Activated CD4-positive, alpha-beta T cell treated with anti-CD3 and anti-CD28 coated beads, Interleukin-2, amount 50 U/mL, for 1 hour (primary cell): ENCODE measurements at places on chromosomes 11 and 22.

GRCh38 chr11:13668957-13669521, 571 bp downstream of the FAR1 start:
- DNase-seq: peak; percentile 45

DNA sequence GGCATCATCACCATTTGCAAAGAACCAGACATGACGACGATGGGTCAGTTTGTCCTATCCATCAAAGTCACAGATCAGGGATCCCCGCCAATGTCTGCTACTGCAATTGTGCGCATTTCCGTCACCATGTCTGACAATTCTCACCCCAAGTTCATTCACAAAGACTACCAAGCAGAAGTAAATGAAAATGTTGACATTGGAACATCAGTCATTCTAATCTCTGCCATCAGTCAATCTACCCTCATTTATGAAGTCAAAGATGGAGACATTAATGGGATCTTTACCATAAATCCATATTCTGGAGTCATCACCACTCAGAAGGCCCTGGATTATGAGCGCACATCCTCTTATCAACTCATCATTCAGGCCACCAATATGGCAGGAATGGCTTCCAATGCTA, 171.6 kb upstream of the MTNR1B start:
- DNase-seq: no peak

DNA sequence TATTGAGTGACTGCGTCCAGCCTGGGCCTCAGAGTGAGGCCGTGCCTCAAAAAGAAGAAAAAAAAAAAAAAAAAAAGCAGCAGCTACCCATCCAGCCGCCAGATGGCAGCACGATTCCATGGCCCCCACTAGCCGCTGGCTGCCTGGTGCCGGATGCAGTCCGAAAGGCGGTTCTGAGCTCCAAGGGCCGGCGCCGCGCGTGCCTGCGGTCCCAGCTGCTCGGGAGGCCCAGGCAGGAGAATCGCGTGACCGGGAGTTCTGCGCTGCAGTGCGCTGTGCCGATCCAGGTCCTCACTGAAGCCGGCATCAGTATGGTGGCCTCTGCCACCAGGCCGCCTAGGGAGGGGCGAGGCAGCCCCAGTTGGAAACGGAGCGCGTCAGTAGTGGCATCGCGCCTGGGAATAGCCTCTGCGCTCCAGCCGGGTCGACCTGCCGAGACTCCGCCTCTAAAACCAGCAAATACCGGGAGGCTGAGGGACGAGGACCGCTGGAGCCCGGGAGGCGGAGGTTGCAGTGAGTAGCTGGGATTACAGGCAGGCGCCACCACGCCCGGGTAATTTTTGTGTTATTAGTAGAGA, 19.3 kb downstream of the SCARF2 start:
- peak; percentile 72 for DNase-seq

DNA sequence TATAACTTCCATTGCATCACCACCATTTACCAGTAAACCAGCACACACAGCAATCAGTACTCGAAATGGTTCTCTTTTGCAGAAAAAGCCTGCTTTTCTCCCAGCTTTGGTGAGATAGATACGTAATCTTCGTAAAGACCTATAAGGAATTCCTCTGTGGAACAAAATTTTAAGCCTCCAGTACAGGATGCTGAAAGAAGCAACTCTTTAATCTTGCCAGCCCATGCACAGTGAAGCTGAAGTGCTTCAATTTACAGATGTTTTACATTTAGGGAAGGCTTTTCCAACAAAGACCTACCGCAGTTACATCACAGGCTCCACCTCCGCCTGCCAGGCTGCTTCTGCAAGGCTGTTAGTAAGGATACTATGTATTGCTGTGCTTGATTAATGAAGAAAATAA, 1.9 kb downstream of the ELMOD1 start:
- no peak for DNase-seq

- DNase-seq: peak; percentile 2
Observed at GRCh38 chr11:61281581-61282250, 13.4 kb downstream of the VWCE start.

DNA sequence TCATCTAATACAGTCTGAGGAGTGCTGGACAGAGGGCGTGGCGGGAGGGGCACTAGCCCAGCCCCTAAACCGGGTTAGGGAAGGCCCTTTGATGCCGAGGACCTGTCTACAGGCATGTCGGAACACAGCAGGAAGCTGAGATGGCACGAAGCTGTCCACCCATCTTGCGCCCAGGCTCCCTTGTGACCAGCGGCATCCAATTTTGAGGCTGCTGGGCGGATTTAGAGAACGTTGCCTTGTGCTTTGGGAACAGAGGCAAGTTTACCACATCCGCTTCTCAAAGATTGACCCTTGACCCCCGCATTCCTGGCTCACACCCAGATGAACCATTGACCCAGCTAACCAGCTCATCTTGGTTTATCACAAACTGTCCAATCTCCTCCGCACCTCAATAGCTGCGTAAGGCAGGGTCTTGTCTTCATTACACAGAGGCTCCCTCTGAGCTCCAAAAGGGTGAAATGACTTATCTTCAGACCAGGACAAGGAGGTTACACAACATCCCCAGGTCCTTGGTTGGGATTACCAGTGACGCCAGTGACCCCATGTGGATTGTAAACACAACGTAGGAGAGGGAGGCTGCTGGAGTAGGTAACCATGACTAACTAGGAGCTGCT, 4.5 kb downstream of the FAM83F start:
- DNase-seq: no peak

DNA sequence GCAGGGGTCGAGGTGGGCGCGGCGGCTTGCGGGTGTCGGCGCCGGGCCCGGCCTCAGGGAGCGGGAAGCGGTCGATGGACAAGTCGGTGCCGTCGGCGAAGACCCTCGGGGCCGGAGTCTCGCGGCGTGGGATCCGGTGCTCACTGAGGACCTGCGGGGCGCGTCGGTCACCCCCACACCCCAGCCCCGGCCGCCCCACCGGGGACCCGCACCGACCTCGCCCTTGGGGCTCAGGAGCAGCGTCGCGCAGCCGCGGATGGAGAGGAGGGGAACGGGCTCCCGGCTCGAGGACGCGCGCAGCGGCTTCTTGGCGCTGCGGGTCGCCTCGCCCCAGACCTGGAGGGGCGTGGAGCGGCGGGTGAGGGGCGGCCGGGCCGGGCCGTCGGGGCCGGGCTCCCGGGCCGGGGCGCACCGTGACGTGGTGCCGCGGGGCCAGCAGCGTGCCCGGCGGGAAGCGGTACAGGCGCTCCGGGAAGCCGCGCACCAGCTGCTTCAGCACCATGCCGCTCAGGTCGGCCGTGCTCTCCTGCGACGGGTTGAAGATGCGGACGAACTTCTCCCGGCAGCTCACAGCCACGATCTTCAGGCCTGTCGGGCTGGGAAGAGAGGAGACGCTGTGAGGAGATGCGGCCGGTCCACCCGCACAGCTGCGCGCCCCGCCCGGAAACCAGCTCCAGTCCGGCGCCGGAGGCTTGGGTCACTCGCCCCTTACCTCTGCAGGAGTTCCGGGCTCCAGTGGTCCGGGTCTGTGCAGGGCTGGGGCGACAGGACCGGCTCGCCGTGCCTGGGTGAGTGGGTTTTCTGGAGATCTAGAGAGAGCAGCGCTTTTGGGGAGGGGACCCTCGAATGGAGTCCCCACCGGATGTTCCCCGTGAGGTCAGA, 4.5 kb downstream of the LMNTD2 start:
- no peak for DNase-seq

DNA sequence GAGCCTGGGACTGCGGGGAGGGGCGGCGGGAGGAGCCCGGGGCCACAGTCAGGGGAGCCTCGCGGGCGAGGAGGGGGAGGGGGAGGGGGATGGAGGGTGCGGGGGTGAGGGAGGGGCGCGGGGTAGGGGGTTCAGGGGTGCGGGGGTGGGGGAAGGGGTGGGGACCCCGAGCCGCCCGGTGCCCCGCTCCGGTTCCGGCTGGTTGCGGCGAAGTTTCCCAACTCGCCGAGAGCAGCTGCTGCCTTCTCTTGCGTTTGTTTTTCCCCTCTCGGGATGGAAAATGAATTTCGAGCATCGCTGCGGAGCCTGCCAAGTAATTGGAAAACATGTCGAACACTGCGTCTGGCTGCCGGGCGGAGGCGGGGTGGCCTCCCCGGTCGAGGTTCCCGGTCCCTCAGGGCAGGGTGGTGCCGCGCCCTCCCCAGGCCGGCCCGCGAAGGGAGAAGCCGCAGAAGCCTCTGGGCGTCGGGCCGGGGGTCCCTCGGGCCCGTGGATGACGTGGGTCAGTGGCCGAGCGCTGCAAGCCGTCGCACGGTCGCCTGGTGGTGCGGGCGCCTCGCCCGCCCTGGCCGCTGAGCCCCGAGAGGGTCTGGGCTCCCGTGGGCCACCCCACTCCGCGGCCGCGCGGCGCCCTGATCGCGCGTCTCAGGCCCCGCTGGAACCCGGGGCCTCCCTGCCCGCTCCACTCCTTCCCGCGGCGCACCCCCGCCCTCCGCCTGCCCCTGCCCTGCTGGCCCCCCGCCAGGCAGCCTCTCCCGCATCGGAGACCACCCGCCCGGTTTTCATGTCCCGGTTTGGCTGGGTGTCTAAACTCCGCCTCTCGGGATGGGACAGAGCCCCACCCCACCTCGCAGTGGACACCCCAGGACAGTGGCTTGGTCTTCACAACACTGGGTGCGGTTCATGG, 12.1 kb downstream of the SPATA19 start:
- no peak for DNase-seq

DNA sequence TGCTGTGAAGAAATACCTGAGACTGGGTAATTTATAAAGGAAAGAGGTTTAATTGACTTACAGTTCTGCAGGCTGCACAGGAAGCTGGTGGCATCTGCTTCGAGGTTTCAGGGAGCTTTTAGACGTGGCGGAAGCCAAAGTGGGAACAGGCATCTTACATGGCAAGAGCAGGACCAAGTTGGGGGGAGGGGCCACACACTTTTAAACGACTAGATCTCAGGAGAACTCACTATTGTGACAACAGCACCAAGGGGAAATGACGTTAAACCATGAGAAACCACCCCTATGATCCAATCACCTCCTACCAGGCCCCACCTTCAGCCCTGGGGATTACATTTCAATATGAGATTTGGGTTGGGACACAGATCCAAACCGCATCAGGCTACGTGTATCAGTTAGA, 11.1 kb upstream of the SCGB1D4 start:
- no peak for DNase-seq

- DNase-seq: no peak
Observed at GRCh38 chr11:114478001-114478410, 38.7 kb downstream of the REXO2 start.

DNA sequence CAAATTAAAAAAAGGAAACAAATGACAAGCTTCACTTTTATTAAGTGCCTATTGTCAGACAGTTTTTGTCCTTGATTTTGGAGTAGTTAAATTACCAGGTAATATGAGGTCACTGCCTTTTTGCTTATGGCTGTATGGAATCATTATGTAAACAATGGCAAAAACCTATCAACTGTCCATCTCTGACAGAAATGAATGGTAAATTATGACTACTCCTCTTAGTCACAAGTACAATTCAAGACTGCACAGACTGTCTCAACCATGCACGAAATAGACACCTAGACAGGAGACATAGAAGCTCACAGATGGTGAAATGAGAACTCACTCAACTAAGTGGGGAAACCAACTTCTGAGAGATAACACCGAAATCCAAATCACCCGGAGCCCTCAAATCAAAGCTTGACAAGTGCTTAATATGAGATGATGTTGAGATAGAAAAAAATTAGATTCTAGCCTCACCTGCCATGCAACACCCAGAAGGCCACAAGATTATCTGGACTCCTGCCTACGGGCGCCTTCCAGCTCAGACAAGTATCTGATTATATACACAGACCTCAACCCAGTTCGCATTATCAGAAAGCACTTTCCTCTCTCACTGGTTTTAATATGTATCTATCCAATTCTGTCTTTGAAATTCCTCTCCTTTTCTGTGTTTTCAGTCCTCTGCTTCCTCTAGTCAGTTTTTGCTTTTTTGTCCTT, 199.3 kb downstream of the CADM1 start:
- DNase-seq: no peak

DNA sequence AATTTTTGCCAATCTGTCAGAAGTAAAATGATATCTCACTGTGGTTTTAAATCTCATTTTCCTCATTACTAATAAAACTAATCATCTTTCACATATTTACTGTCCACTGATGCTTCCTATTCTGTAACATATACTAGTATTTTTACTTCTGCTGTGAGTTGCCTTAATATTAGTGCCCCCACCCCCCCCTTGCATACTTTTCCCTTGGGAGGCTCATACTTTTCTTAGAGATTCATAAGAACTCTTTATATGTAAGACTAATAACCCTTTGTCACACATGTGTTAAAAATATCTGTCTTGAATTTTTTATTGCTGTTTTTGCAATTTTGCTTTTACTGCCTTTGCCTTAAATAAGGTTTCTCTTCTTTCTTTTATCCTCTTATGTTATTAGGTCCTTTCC, 87.2 kb downstream of the PHF21A start:
- no peak for DNase-seq

DNA sequence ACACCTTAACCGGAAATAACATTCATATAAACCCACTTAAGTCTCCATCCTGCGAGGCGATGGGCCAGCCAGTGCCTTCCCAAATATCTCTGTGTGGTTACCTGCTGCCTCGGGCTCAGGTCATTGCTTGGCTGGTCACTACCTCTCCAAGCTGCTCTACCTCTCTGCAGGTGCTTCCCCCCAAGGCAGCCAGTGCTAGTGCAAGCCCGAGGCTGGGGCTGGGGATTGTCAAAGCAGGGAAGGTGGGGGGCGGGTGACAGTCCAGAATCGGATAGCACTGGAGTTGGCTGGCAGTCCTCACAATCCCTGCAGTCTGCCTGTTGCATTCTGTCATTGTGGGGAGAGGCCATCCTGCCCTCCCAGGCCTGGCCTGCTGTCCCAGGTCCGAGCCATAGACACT, 11.1 kb downstream of the MCHR1 start:
- no peak for DNase-seq

DNA sequence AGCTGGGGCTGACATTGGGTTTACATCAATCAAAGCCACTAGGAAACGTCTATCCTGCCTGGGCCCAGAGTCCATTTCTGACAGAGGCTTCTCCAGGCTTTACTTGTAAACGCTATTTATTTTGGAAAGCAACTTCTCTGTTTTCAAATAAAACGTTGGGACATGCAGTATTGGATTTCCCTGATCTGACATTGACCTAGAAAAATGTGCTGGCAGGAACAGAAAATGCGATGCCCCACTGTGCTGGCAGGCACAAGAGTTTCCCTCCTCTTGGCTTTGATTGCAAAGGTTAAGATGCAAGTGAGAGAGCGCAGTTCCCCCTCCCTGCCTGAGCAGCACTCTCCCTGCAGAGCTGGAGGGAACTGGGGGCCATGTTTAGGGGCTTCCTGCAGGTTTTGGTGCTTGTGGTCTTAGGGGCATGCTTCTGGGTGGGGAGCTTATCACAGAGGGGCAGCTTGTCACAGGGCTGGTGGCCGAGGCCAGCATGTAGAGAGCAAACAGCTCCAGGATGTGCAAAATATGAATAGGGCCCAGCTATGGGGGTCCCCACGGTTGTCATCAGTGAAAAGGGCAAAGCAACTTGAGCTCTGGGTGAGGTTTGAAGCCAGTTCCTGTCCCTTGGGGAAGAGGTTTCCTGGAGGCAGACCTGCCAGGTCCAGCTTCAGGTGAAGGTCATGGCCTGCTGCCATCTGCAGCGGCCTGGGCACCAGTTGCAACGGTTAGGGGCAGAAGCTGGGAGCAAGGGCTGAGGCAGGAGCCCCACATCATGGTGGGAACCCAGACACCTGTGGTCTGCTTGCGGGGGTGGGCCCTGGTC, 42.3 kb upstream of the DKK3 start:
- DNase-seq: no peak
